PC-9 (cell line): ENCODE measurements at places on chromosomes 5 and 9.

GRCh38 chr9:75019022-75019421, 9.1 kb downstream of the CARNMT1 start:
- no peak for DNase-seq

DNA sequence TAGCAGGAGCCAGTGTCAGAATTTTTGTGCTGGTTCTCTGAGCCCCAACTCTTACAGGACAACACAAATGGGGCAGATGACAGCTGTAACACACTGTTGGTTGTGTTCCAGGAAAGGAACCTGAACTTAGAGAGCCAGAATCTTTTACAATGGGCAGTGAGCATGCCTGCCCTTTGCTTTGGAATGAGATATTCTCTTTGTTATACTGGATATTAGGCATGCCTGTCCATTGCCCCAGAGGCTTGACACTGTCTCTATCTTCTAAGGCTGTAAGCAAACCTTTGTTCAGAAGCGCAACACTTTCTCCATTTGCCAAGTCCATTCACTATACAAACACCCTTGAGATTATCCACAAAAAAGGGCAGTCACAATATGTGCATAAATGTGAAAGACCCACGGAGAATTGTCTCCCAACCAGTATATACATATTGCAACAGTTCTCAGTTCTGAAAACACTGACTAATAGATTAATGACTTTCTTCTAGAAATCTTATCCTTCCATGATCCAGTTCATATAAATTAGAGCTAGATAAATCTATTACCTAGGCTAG, 26.3 kb upstream of the CEP120 start:
- DNase-seq, result no peak

DNA sequence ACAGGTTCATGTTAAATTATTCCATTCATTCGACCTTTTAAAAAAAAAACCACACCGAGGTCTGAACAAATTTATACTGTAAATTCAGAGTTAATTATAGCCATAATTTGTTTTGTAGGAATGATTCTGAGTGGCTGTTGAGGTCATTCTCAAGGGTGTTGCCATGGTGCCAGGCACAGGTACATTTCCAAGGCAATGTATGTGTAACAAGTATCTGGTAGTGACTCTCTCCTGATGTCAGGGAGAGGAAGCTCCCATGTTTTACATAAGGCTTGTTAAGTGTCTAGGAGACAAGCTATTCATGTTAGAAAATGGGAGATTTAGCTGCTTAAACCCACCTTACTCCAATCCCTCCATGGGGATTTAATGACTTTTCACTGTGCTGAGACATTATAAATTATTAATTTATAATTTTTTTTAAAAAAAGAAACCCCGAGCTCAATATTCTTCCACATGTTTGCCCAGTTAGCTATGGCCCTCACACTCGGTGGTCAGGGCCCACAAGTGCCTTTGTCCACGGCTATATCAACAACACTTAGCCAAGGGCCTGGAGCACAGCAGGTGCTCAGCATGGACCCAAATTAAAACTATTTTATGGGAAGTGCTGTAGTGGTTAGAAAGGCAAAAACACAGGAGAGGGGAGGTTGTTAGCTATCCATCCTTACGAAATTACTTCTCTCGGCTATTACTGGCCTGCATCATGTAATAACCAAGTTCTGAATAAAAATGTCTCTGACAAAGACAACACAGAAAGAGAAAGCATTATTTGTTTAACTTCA, 154.6 kb upstream of the GNA14 start:
- no peak for DNase-seq

DNA sequence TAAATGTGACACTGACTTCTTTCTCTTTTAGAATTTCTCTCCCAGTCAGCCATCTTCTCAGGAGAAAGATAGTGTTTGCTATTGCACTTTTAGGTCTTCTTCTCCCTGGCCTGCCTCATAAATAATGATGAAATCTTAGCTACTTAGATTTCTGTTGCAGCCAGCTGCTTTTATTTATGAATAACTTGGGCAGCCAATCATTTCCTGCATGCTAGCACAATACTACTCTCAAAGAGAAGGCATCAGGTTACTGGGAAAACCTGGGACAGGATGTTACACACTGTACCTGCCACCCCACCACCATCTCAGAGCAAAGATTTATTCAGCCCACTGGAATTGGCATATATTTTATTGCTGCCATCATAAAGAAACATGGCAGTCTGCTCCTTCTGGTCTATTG, 266.6 kb downstream of the PRELID2 start:
- peak; percentile 2 for DNase-seq

- DNase-seq, result no peak
These were observed 40.2 kb downstream of the SUB1 start for GRCh38 chr5:32625547-32625946.

DNA sequence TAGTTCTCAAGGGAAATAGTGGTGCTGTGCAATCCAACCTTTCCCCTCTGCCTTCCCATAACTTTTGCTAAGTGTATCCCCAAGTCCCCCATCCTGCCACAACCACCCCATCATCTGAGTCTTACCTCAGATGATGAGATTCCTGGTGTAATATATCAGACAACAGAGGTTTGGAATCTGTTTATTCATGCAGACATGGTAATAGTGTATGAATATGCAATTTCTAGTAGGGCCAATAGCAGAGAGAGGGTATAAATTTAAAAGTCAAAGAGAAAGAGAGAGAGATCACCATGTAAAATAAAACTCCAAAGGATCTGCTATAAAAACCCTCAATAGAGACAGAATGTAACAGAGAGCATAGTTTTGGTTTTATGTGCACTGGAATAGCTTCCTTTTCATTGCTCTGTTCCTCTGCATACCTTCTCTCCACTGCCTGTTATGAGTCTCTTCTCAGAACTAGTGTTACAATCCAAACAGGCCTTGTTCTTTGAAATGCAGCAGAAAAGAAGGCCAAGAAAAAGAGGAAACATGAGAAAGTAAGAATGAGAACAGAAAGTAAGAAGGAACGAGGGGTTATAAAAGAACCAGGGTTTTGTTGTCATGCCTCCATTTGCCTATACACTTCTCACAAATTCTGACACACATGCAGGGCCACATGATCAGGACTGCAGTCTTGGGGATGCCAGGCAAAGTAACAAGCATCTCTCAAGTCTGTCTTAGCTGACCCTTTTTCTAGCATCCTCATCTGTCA, 278.0 kb downstream of the CETN3 start:
- DNase-seq, result no peak

DNA sequence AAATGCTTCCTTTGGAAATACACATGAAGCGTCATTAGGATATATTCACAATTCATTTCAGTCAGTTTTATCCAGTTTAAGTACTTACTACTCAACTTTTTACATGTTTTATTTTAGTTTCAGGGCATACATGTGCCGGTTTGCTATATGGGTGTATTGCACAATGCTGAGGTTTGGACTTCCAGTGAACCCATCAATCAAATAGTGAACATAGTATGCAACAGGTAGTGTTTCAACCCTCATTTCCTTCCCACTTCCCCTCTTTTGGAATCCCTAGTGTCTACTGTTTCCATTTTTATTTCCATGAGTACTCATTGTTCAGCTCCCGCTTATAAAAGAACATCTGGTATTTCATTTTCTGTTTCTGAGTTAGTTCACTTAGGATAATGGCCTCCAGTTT, 74.7 kb downstream of the TMEM161B start:
- DNase-seq, result no peak

- DNase-seq, result peak; percentile 76
These were observed at the start of gene PALM2AKAP2 for GRCh38 chr9:109779711-109780452. TSS of gene PALM2AKAP2 (plus strand) at chr9:109780198. CDS start at chr9:109780489, 291 bp downstream.

GRCh38 chr5:175059687-175060211, 335.4 kb downstream of the MSX2 start:
- no peak for DNase-seq
